ENCODE measurements at places on chromosomes 4 and X.

DNA sequence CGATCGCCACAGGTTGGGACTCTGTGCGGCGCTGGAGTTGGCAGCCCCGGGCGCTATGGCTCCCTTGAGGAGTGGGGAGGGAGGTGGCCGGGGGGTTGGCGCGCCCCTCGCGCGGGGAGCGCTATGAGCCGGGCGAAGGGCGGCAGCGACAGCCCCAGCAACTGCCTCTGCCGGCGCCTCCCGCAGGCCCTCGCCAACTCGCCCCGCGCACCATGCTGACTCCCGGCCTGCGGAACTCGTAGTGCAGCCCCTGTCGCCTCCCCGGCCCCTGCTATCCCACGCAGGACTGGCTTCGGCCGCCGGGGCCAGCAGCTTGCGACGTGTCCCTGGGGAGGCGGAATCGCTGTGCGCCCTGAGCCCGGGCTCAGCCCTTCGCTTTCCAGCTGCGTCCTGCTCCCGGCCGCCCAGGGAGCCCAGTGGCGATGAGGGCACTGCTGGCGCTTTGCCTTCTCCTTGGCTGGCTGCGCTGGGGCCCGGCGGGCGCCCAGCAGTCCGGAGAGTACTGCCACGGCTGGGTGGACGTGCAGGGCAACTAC lies 415 bp downstream of the SHISA3 start:
- DNase-seq: no peak

DNA sequence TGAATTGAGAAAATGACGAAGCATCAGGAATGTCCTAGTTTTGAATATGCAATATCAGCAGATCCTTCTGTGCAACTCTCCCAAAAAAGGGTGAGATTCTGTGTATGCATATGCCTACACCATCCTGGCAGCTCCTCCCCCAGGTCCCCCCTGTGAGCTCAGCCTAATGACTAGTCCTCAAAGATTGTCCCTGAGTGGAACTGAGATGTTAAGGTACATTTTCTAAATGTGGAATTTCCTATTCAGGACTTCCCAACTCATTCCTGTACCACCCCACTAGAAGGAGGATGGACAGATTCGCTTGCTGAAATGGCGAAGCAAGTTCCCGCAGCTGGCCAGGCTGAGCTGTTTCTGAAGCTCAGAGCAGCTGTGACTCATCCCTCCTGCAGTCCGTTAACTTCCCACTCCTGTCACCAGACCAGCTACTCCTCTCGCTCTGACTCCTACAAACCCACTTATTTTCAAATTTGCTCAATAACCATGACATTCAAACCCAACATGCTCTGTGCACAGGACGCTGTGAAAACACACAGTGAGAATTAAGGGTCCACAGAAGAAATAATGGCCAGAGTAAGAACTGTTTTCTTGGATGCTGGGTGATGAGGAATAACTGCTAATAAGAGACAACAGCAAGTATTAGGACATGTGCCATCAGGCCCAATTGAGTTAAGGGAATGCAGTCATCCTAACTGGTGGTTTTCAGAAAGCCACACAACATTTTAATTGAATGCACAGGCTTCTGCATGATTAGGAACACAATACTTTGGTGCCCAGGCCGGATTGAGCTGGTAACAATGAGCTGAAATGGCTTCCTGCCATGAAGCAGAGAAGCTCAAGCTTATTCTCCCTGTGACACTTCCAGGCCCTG lies 40.0 kb upstream of the IRF2 start:
- DNase-seq: peak; percentile 23

GRCh38 chr4:59643682-59644081 lies 1556.4 kb upstream of the ADGRL3 start:
- DNase-seq: no peak

DNA sequence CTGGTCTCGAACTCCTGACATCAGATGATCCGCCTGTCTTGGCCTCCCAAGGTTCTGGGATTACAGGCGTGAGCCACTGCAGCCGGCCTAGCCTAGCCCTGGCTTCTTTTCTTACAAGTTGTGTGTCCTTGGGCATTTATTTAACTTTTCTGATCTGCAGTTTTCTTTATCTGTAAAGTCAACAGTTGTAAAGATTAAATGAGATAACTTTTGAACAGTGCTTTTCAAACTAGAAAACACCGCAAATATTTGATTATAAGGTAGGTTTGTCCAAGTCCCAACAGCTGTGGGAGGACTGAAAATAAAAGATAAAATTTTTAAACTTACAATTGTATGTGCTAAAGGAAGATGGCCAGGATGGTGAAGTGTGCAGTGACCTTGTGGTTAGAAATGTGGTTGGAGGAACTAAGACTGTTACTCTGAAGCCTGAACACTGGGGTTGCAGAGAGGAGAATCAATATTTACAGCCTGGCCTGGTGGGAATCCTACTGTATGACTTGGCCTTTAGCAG lies 44.8 kb downstream of the GSX2 start:
- DNase-seq: peak; percentile 75

- no peak for DNase-seq
Observed at GRCh38 chr4:37338972-37339371, 94.4 kb downstream of the NWD2 start.

- DNase-seq: peak; percentile 30
Observed at GRCh38 chr4:59904331-59904730, 1295.8 kb upstream of the ADGRL3 start.

GRCh38 chr4:104944596-104944995 lies 202.1 kb upstream of the TET2 start:
- DNase-seq: no peak

DNA sequence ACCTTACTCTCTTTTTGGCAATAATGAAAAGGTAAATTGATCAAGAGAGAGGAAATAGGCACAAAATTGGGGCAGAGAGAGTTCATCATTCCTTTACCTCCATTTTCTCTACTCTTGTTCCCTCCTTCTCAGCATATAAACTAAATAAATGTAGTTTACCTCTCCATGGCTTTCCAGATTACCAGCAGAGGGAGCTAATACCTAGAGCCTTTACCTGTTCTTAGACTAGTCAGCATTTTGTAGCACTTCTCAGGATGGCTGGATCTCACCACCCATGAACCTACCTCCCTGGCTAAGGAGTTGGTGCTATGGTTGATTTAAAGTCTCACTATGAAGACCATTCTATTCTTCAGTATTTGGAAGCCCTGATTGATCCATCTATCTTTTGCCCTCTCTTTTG lies 15.7 kb downstream of the OFD1 start:
- peak; percentile 78 for DNase-seq

DNA sequence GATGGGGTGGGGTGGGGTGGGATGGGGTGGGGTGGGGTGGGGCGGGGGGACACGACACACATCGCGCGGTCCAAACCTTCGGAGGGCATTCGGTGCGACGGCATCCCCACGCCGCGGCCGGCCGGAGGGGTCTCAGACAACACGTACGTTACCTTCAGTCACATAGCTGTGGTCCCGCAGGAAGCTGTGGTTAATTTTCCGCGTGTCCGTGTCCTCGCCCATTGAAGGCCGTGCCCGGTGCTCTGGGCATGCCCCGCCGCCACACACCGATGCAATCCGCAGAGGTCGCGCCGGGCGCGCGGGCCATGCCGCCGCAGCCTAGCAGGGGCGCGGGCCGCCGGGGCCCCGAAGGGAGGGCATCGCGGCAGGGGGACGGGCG lies 417 bp downstream of the PPP2R2C start:
- DNase-seq: no peak

DNA sequence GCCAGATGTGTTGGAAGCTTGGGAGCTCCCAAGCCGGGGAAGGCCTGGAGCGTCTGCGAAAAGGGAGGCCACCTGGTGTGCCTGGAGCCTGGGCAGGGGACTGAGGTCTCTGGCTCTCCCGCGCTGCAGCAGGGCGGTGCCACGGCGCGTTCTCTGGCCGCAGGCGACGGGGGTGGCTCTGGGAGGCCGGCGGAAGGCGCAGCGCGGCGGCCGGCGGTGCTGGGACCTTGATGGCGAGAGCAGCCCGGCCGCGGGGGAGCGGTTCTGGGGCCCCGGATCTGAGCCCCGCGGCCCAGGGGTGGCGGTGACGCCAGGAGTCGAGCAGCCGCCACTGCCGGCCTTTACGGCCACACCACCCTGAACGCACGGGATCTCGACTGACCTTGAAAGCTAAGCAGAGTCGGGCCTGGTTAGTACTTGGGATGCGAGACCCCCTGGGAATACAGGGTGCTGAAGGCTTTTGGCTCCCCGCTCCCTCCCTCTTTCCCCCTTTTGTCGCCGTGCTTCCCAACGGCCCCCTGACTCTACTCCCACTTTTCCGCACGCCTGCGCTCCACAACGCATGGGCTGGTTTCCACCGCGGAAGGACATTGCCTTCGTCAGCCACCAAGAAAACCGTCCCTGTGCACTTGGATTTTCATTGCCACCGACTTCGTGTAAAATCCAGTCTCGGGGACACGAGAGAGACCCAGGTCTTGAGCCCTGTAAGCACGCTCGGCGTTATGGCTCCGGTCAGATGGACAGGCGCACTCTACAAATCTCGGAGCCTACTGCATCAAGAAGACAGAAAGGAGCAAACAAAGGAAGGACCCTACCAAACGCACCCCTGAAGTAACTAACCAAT lies 9.5 kb downstream of the FRG2 start:
- no peak for DNase-seq
